ENCODE measurements at places on chromosomes 1 and 21.

GRCh38 chr1:225840713-225841112, 30.8 kb downstream of the EPHX1 start:
- no peak for DNase-seq

- peak; percentile 86 for DNase-seq
Observed at GRCh38 chr1:204350857-204351573, 8.7 kb downstream of the PLEKHA6 start.

- DNase-seq: no peak
Observed at GRCh38 chr1:44568128-44568900, 106.0 kb downstream of the TMEM53 start.

DNA sequence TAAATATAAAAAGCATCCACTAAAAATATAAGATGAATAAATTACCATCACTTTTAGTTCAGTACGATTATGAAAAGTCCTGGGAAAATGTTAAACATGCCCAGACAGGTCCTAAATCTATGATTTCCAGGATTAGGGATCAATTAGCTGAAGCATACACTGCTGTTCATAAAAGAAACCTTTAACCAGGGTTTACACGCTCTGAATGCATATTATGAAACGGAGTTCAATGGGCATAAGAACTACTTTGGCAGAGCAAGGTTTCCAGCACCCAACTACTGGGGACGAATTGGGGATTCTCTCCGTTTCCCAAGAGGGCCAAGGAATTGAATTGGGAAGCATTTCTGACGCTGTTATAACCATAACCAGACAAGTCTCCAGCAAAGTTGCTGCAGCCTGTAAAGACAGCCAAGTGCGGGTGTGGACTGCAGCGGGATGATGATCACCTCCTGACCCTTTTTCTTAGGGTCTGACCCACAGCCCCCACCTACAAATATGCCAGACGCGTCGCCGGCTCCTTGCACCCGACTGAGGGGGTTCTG, 1.6 kb downstream of the SLC30A1 start:
- no peak for DNase-seq

DNA sequence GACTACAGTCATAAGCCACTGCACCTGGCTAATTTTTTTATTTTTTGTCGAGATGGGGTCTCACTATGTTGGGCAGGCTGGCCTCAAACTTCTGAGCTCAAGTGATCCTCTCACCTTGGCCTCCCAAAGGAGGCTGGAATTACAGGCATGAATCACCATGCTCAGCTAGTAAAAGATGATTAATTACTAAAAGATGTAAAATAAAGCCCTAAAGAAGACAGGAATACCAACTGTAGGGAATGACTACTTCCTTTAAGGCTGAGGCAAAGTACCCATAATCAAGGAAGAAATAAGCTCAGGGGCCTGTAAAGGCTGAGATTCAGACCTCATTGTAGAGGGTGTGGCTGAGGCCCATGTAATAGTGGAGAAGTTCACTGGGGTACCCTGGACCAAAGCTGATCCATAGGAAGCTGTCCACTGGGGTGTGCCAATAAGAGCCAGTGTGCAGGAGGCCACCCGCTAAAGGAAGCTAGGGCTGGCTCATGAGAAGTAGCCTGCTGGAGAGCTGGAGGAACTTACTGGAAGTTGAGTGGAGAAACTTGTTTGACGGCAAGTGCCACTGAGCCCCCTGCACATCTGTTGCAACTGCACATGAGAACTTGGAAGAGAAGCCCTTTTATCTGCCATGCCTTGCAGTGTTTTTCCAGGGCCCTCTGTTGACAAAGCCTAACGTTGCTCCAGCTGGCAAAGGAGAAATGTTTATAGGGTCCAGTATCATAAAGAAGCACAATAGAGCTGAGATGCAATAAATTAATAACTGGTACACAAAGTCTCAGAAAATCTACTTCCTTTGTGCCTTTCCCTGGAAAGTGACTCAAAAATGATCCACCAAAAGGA, 17.8 kb upstream of the SERTAD4 start:
- no peak for DNase-seq

- no peak for DNase-seq
Observed at GRCh38 chr1:211628417-211628816, 47.0 kb downstream of the NEK2 start.

- DNase-seq: no peak
Observed at GRCh38 chr1:155185783-155186066, 12.1 kb downstream of the TRIM46 start.

- peak; percentile 43 for DNase-seq
Observed at GRCh38 chr1:229578168-229579058, 19.9 kb upstream of the ABCB10 start.

DNA sequence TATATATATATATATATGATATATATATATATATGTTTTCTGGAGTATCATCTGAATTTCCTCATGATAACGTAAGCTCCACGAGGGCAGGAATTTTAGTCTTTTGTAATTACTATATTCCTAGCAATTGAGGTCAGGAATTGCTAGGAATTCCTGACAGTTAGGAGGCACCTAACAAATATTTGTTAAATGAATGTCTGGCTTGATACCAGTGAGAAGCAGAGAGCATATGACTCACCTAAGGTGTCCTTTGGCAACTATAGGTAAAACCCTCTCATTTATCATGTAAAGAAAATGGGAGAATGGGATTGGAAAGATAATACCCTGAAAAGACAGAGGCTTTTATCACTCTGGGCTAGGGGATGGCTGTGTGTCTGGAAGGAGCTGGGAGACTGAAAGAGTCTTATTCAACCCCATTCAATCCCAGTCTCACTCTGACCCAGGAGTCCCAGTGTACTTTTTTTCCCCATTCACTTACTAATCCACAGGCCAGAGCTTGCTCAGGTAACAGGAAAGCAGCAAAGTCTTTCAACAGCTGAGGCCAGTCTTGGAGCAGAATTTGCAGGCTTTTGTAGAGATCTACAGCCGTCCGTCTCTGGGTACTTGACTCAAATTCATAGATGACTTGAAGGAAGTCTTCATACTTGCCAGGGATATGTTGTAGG, 71.2 kb downstream of the DAP3 start:
- DNase-seq: no peak

- DNase-seq: no peak
Observed at GRCh38 chr1:40185951-40186864, 25.0 kb downstream of the RLF start.

DNA sequence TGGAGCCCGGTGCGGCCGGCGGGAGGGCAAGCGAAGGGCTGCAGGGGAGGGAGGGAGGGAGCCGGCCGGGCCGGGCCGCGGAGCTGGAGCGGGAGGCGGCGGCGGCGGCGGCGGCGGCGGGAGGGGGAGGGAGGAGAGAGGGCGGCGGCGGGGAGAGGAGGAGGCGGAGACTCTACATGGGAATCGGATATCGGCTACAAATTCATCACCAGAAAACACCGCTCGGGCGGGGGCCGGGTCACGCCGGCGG, at the start of gene AKT3:
Gene AKT3, minus strand, starts transcription at position 42 of the 250 bp plus-strand sequence. CDS start 7,073 bp downstream, outside the sequence.
- peak; percentile 80 for DNase-seq

- no peak for DNase-seq
Observed at GRCh38 chr1:219550201-219550600, 62.7 kb downstream of the ZC3H11B start.

- DNase-seq: no peak
Observed at GRCh38 chr1:209355415-209355814, 228.1 kb upstream of the CAMK1G start.

- no peak for DNase-seq
Observed at GRCh38 chr1:153678519-153679336, at the start of gene NPR1. Gene NPR1 (plus strand): TSS chr1:153678688. CDS start chr1:153679109, 421 bp downstream.

DNA sequence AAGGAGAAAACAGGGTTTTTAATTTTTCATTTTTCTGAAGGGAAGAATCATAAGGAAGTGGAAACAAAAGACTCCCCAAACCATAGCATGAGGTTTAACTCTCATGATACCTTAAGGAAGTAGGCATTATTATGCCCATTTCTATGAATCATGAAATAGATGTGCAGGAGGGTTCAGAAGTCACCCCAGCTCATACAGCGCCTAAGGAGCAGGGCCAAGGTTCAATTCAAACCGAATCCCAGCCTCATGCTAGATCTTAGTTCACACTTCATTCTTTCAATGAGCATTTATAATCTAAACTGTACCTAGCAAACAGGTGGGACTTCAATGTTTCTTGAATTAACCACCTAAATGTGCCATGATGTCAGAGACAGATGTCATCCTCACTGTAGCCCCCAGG, 111.9 kb upstream of the SLC25A33 start:
- no peak for DNase-seq

DNA sequence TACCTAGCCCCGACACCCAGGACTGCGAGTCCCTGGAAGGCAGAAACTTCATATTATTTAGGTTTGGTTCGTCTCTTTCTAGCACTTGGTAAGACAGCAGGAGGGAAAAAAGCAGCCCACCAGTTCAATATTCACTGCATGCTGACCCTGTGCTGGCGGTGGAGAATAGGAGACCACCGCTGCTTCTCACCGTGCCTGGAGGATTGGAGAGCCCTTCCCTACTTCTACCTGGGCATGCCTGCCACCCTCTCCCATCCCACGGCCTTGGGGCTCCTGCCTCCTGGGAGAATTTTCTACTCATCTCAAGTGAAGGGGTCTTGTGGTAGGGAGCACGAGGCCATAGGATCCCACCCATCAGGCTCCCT, 5.4 kb downstream of the MTHFR start:
- DNase-seq: no peak

- no peak for DNase-seq
Observed at GRCh38 chr1:21510113-21510493, 880 bp downstream of the ALPL start.

DNA sequence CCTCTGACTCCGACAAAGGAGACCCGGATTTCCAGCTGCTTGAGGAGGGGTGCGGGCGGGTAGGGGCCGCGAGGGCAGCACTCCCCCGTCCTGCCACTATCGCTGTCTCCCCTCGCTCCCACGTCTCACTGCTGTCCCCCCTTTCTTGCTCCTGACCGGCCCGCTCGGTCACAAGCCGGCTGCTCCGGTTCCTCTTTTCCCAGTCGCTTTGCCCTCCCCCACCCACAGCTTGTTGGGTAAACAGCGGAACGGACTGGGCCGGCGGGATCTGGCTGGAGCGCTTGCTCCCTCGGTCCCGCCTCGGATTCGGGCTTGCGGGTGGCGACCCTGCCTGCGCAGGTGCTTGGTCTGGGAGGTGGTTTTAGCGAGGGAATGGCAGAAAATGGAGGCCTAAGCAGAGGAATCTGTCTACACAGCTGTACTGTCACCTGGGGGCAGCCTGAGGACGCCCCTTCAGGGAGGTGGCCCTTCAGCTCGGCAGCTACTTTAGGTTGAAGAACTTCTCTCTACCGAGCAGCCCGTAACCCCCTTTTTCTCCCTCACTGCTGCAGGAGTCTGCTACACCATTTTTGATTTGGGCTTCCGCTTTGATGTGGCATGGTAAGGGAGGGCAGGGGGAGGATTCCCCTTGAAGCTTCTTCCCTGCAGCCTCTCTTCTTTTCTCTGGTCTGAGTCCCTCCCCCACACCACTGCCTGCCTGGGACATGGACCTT, 645 bp downstream of the ATP6V0B start:
- DNase-seq: no peak

GRCh38 chr1:109114342-109114674, 393 bp downstream of the ELAPOR1 start:
- peak; percentile 33 for DNase-seq

GRCh38 chr1:16250524-16251251, 13.7 kb upstream of the CPLANE2 start:
- DNase-seq: no peak

DNA sequence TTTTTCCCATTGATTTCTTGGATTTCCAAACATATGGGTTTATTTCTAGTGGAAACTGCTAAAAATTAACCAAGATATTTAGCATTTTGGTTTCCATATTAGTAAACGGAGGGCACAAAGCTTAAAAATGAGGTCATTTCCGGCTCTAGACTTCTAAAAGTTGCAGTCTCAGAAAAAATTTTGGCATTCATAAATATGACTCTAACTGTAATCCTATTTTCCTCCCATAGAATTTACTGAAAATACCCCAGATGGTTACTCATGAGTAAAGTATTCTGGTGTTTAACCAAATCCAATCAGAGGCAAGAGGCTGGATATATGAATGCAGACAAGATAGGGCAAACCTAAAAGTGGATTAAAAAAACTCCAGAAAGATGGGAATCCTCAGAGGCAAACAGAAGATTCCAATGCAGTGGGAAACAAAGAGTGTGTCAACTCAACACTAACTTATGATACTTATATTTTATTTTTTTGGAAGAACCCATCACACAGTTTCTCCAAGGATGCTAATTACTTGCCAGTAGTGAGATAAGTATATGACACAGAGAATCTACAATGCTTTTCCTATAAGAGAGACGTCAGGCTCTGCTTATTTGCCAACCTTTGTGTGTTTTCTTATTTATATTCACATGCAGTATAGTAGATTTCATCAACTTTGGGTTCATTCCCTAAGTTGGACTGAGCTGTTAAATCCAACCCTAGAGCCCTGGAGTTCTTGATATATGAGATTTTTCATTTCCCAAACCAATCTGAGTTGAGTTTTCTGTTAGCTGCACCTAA, 90.1 kb upstream of the BCL10 start:
- DNase-seq: no peak

DNA sequence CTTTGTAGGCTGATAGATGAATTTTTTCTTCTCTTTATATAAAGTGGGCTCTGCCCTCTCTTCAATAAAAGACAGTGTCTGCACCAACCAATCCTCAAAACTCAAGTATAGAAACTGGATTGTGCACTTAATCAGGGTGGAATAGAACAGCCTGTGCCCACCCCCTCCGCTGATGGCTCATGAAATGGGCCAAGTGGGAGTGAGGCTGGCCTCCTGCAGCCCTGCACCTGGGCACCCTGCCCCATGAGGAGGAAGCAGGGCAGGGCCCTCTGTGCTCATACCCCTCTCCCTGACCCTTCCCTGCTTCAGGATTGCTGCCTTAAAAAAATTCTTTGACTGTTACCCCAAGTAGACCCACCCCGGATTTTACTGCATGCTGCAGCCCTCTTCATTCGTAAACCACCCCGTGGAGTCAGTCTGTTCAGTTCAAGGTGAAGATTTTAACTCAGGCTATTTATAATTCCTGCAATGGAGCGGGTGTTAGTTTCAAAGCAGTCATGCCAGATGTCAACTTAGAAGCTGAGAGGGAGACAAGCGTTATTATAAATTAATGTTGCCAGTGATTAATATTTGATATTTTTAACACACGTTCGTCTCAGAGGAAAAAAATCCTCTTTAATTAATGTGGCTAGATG, 15.8 kb downstream of the PROK1 start:
- no peak for DNase-seq

GRCh38 chr21:32256873-32257620, 21.8 kb downstream of the MIS18A start:
- no peak for DNase-seq

DNA sequence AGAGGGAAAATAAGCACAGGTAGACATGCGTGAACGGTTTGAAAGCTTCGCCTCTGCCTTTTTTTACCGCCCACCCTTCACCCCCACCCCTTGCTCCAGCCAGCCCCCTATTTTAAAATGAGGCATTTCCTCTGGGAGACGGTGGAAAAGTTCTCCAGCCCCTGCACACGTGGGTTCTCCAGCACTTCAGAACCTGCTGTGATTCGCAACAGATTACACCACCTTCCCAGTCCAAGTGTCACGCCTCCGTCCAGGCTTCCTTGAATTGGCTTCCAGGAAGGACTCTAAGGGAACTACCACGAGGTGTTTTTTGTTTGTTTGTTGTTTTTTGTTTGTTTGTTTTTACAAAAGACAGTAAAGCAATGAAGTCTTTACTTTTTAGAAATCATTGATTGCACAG, 2.6 kb downstream of the LRRC7 start:
- no peak for DNase-seq

- DNase-seq: no peak
Observed at GRCh38 chr1:230074762-230075161, 7.7 kb downstream of the GALNT2 start.

All from anterior cingulate cortex (tissue), 58 donors.